ENCODE measurements at places on chromosomes 5 and 9. TPM values are rescaled to one million over a fixed set of nuclear protein-coding genes. Genes with fewer than 3 reads are reported as not detected.

The ALDH1A1 gene
- total RNA-seq = 83.3 TPM

The SHISAL2B gene
- not detected for total RNA-seq

The ZNF879 gene
- total RNA-seq = 5.0 TPM

The PHF24 gene
- total RNA-seq = 0.99 TPM

The BSPRY gene
- total RNA-seq = 0.99 TPM

The NDUFB6 gene
- total RNA-seq = 44.9 TPM

The SUSD3 gene
- 1.2 TPM for total RNA-seq

The SOHLH1 gene
- total RNA-seq = not detected

The DNAJC21 gene
- total RNA-seq = 54.5 TPM

The AQP3 gene
- total RNA-seq = 9.1 TPM

The IL7R gene
- total RNA-seq = 10.6 TPM

The SLC6A7 gene
- not detected for total RNA-seq

The PRLR gene
- total RNA-seq = 1.7 TPM

The CBY3 gene
- total RNA-seq = not detected

The SHOC1 gene
- not detected for total RNA-seq

The LCN2 gene
- 0.83 TPM for total RNA-seq

The LYSMD3 gene
- 16.5 TPM for total RNA-seq

The NOL6 gene
- 12.7 TPM for total RNA-seq

The PCDHGA11 gene
- 5.1 TPM for total RNA-seq

The WNT8A gene
- total RNA-seq = not detected

The SVEP1 gene
- 64.1 TPM for total RNA-seq

The BHMT2 gene
- total RNA-seq = 105 TPM

The TLX3 gene
- total RNA-seq = not detected

The FOXD4 gene
- 0.33 TPM for total RNA-seq

The CXCL14 gene
- 3.2 TPM for total RNA-seq

The STPG3 gene
- not detected for total RNA-seq

The PCAT7 gene
- not detected for total RNA-seq

The GCNT4 gene
- 4.6 TPM for total RNA-seq

The GFI1B gene
- total RNA-seq = not detected

The MYMK gene
- total RNA-seq = not detected

The TIFAB gene
- not detected for total RNA-seq
